Stimulated activated CD4-positive, alpha-beta T cell treated with anti-CD3 and anti-CD28 coated beads, TNF-alpha, amount 100 ng/mL, for 4 hours (primary cell): ENCODE measurements at places on chromosomes 16 and 17.

- DNase-seq = no peak
Observed at GRCh38 chr17:71631483-71631882, 489.3 kb upstream of the SOX9 start.

DNA sequence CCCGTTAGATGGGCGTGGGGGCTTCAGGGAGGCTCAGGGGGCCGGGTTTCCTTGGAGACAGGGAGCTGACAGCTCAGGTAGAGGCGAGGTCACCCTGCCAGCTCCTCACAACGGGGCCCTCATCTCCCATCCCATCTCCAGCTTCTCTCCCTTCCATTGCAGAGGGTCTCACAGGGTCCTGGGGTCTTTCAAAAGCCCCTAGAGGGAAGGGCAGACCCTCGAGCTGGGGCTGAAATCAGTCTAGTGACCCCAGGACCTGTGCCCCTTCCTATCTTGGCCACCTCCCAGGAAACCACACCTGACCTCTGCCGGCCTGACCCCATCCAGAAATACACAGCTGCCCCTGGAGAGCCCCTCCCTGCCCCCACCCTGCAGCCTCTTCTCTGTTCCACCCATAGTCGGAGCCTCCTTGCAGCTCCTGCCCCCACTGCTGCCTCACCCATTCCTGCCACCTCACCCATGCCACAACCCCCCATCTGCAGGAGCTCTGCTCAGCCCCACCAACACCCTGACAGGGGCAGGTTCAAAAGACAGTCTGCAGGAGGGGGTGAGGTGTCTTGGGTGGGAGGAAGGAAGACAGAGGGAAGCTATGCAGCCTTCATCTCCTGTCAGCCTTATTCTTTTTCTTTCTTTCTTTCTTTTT lies 23.4 kb downstream of the PIK3R5 start:
- no peak for DNase-seq

DNA sequence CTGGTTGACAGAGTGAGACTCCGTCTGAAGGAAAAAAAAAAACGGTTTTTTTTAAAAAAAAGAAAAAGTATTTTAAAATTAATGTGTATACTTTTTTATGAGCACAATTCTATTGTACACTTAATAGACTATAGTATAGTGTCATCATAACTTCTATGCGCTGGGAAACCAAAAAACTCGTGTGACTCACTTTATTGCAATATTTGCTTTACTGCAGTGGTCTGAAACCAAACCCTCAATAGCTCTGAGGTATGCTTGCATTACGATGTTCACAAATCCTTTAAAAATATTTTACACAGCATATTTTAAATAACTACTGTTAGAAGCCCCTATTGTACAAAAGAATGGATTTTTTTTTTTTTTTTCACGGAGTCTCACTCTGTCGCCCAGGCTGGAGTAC lies 12.4 kb upstream of the MAP2K6 start:
- no peak for DNase-seq

- DNase-seq = no peak
Observed at GRCh38 chr17:61158376-61158775, 241.3 kb upstream of the TBX2 start.
